ENCODE measurements at places on chromosomes 3 and 15.

GRCh38 chr3:106425916-106426315 lies 557.1 kb upstream of the CBLB start:
- DNase-seq = no peak

DNA sequence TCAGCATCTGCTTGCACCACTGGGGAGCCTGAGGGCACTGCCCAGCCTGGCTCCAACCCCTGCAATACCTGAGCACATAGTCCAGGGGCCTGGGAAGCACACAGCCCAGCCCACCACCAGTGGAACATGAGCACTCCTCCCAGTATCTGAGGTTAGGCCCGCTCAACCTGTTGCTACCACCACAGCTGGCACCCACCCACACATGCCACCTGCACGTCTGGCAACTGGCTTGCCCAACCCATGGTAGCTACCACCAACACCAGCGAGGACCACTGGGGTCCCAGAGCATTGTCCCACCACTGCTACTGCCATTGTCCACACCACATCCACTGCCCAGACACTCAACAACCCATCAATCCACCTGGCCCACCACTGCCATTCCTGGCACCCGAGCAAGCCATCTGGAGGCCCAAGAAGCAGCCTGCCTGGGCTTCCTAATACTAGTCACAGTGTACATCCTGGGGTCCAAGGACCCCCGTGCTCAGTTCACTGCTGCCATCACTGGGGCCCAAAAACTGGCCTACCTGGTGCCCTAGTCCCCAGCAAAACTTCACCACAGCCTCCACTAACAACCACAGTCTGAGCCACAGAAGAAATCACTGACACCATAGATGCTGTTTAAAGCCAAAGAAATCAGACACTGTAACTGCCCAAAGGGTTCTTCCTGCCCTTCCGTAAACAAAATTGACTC lies 62.1 kb upstream of the TBC1D23 start:
- DNase-seq = no peak

GRCh38 chr3:115397433-115397832 lies 225.9 kb upstream of the GAP43 start:
- DNase-seq = no peak

DNA sequence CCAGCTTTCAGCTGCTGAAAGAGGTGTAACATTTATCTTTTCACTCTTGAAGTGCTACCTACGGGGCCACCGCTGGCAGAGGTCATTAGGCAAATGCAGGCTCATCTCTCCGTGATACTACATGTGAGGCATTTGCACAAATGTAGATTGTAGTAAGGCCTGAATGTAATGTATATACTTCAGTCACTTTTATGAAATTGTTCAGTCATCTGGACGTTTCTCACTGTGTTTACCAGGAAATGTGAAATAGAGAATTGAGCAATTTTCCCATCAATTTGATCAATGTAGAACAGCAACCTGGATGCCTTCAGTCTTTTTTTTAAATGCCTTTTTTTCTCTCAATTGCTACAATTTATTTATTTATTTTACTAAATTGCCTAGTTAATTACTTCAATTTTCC lies 368.3 kb upstream of the AZI2 start:
- no peak for DNase-seq

DNA sequence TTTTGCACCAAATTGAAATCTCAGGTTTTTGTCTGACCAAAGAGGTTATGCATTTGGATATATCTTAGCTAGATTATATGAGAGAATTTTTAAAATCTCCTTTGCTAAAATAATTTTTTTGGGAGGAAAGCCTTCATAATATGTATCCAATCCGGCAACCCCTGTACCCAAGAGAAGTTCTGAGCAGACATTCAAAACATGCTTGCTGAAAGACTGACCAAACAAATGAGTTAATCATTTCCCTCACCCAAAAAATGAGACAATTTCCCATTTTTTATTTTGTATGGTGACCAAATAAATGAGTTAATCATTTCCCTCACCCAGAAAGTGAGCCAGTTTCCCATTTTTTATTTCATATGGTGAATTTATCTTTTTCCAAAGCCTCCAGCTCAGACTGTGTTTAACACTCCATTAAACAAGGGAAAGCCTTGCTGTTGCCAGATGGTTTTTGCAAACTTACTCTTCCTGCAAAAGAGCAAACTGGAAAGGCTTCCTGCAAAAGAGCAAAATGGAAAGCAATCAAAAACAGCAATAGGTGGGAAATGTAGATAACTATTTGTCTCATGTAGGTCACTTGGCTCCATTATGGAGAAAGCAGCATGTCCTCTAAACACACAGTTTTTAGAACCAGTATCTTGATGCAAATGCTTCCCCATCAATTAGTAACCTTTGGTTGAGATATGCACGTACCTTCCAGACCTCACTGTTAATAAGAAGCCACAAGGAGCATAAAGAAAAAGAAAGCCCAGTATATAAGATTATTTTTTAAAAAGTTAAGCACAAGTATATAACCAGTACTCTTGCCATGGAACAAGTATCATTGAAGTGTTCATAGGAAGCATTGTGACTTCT lies 78.4 kb upstream of the OSTN start:
- DNase-seq = no peak

DNA sequence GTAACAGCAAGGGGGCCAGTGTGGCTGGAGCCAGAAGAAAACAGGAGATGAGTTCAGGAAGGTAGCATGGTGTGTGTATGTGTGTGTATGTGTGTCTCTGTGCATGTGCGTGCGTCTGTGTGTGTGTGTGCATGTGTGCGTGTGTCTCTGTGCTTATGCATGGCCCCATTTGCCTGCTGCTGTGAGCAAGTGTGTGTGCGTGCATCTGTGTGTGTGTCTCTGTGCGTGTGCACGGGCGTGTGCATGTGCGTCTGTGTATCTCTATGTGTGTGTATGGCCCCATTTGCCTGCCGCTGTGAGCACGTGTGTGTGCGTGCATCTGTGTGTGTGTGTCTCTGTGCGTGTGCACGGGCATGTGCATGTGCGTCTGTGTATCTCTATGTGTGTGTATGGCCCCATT lies 7.1 kb upstream of the EEFSEC start:
- no peak for DNase-seq

DNA sequence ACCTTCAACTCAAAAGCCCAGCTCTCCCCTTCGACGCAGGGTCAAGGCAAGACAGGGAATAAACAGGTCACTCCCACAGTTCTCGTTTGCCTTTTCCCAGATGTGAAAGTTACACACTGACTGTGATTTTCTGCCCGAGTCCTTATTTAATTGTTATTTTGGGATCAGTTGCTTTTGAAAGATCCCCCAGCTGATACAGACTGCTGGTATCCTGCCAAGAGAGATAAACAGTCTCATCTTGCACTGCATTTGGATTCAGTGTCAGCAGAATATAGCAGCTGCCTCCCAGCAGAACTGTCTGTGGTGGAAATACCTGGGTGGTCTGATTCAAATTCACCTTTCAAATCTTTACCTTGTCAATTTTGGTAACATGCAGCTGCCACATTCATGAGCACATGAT lies 56.0 kb upstream of the FAM3D start:
- DNase-seq = no peak

- no peak for DNase-seq
Observed at GRCh38 chr3:23055733-23056376, 147.3 kb upstream of the UBE2E2 start.

GRCh38 chr15:28919201-28919635 lies 33.4 kb downstream of the APBA2 start:
- DNase-seq = no peak

DNA sequence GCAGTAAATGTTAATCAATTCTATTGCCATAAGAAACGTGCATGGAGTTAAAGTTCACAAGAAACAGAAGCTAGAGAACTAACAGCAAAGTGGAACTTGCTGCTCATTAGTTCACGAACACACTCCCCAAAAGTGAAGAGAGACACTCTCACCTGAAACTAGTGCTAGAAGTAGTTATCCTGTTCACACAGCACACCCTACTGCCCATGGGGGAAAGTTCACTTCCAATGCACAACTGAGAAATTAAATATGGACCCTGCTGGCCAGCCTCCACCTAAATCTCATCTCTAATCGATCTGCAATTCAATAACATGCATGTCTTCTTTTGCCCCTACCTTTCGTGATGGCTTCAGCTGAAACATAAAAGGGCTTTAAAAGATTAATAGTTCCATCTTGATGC lies 39.4 kb upstream of the FRMD4B start:
- DNase-seq = no peak

- DNase-seq = no peak
Observed at GRCh38 chr15:59516655-59517461, 78.9 kb downstream of the FAM81A start.

DNA sequence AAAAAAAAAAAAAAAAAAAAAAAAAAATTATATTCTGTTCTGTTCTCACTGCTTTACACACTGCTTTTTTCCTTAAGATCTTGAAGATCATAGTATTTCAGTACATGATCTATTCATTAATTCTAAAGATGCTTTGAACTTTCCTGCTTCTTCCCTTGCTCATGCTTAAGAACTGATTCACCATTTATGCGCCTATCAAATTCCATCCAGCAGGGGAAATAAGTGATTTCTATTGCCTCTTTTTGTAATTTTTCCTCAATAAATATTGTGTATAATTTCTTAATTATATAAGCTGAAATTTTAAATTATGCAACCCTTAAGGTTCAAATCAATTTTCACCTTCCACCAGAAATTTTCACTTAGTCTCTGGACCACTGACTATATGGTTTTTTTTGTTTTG lies 10.6 kb downstream of the DENND6A start:
- no peak for DNase-seq

DNA sequence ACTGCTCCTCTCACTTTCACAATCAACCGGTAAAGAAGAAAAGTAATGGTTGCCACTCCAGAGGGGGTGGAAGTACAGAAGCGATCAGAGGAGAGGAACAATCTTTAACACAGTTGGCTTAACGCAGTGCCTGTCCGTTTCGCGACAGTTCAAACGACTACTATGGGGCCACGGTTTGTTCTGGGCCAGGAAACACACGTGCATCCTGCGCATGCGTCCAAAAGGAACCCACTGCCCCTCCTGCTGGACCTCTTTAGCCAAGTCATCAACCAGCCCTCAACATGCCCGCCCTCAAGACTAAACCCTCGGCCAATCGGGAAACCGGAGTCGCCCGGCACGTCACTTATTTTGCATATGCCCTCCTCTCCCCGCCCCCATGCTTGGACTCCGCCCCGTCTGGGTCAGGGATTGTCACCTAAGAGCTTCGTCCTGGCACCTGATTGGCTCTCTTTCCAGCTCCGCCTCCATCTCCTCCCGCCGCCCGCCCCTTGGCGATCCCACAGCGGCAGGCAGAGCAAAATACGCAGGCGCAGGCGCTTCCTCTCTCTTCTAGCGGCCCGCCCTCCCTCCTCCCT lies 345 bp upstream of the CDV3 start:
- DNase-seq = peak; percentile 100

GRCh38 chr15:68558318-68559305 lies 20.2 kb upstream of the CORO2B start:
- DNase-seq = no peak

DNA sequence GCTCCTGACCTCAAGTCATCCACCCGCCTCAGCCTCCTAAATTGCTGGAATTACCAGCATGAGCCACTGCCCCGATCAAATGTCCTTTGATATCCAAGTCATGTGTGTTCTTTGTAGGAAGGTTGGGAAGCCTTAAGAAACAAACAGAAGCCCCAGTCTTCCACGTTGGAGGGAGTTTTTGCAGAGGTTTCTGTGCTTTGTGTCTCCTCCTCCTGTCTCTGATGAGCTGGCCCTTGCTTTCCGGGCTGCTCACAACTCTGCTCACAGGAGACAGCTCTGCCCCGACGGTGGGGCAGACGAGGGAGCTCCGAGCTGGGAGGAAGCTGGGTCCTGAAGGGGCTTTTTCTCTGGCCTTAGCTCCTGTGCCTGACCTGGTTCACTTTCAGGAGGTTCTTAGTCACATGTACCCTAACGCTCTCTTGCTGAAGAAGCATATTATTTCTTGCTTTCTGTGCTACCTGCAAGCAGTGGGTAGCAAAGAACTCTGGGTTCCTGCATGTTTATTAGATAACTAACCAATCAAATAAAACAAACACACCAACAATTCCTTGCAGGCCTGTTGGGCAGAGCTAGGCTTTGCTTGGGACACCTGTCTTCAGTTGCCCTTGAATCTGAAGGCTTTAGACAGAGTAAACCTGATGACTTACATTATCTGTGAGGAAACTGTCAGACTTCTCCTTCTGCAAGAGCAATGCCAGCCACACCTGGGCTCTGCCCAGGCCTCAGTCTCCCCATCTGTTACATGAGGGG lies 52.6 kb upstream of the SMAD6 start:
- DNase-seq = no peak

DNA sequence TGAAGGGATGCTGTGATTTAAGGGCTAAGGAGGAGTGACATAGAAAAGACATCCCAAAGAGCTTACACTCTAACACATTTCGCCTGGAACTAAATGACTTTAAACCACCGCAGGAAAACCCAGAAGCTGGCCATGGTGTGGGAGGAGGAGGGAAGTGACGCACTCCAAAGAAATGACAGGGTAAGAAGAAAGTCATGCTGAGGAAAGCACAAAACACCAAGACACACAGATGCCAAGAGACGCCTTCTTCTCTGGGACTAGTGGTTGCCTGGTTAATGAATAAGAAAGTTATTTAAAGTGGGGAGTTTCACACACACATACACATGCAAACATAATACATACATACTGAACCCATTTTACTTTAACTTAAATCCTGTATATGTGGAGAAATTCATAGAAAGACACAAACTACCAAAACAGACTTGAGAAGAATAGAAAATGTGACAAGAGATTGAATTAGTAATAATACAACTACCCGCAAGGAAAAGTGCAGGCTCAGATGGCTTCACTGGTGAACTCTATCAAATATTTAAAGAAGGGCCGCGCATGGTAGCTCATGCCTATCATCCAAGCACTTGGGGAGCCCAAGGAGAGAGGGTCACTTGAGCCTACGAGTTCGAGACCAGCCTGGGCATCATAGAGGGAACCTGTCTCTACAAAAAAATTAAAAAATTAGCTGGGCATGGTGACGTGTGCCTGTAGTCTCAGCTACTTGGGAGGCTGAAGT lies 125.5 kb downstream of the NSMCE3 start:
- DNase-seq = no peak

- no peak for DNase-seq
Observed at GRCh38 chr3:146217324-146217723, 33.6 kb downstream of the PLSCR4 start.

- no peak for DNase-seq
Observed at GRCh38 chr3:53483821-53484220, 10.6 kb upstream of the CACNA1D start.

- DNase-seq = no peak
Observed at GRCh38 chr3:58988041-58988440, 61.8 kb downstream of the CFAP20DC start.

DNA sequence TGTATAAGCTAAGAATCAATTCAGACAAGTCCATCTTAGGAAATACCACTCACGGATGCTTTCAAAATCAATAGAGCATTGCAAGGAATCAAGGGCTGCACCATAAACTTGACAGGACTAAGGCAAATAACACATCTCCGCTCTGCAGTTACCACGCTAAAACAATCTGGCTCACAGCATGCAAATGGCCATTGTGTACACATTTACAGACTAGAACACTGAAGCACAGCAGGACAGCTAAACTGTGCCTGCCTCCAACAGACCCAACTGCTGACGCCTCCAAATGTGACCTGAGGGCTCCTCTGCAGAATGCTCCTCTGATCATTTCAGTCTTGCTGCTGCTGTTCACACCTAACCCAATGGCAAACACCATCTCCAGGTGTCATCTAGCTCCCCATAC lies 104.3 kb downstream of the MEX3B start:
- no peak for DNase-seq

GRCh38 chr3:144128108-144128892 lies 156.7 kb downstream of the DIPK2A start:
- no peak for DNase-seq

- DNase-seq = no peak
Observed at GRCh38 chr15:56832125-56832524, 86.3 kb upstream of the TCF12 start.

GRCh38 chr3:29267226-29267625 lies 13.6 kb upstream of the RBMS3 start:
- no peak for DNase-seq

GRCh38 chr15:67505675-67506572 lies 15.0 kb upstream of the C15orf61 start:
- no peak for DNase-seq

Measured in stimulated activated CD4-positive, alpha-beta T cell treated with anti-CD3 and anti-CD28 coated beads, Interleukin-1b, Interleukin-23, amount 100 ng/mL, for 24 hours (primary cell).